ENCODE measurements at places on chromosomes 16 and 17.

- no peak for DNase-seq
These were observed 37.7 kb downstream of the USP32 start for GRCh38 chr17:60354223-60354622.

DNA sequence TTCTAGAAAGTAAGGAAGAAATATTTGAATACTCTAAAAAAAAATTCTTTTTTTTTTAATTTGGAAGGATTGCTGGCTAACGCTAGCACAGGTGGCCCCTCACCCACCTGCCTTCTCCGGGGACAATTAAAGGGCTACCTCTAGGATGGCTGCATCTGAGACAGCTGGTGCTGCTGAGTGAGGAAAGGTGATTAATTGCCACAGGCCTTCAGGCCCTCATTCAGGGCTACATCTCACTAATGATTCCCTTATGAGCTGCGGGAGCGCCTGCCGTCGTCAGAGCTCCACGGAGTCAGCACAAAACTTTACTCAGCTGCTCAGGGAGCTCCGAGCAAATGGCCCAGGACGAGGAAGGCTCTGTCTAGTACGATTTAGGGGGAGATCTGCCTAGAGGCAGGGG, 27.0 kb upstream of the AKTIP start:
- DNase-seq = no peak

GRCh38 chr17:48194097-48194550, 86.6 kb downstream of the SNX11 start:
- peak; percentile 33 for DNase-seq

GRCh38 chr17:77153999-77154586, 13.3 kb downstream of the SEC14L1 start:
- no peak for DNase-seq

- DNase-seq = no peak
These were observed 29.4 kb downstream of the SLC12A3 start for GRCh38 chr16:56894331-56894917.

DNA sequence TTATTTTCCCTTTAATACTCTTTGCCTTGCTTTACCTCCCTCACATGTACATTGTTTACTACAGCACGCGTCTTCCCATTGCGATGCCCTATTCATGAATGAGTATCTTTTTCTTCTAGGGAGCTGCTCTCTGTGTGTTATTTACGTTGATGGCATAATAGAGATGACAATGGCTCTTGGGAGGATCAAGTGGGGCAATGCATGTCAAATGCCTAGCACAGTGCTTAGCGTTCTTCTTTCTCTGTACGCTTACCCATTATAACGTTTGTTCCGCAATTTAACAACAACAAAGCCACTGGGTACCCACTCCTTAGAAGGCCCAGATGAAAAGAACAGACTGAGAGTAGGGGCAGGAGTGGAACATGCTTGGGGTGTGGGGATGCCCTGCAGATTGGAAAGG, 271.6 kb upstream of the TNRC6C start:
- DNase-seq = no peak

DNA sequence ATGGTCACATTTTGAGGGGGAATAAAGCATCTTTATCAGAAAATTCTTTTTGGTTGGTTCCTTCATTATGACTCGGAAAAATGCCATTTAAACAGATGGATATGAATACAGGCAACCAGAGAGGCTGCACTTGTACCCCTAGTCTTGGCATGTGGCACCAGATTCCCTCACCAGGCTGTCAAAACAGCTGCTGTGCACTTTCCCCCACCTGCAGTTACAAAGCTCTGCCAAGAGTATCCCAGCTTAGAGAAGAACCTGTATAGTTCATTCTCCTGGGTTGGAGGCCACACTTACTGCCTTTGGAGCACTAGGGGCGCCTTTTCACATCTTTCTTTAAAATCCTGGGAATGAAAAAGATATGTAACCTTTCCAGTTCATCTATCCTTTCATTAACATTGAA, 190.3 kb downstream of the KIF2B start:
- DNase-seq = no peak

- DNase-seq = no peak
These were observed 130.8 kb downstream of the SDK2 start for GRCh38 chr17:73513426-73513825.

- no peak for DNase-seq
These were observed 11.4 kb upstream of the OR4D1 start for GRCh38 chr17:58136669-58137279.

- DNase-seq = no peak
These were observed 9.9 kb upstream of the HOXB13 start for GRCh38 chr17:48738424-48738802.

DNA sequence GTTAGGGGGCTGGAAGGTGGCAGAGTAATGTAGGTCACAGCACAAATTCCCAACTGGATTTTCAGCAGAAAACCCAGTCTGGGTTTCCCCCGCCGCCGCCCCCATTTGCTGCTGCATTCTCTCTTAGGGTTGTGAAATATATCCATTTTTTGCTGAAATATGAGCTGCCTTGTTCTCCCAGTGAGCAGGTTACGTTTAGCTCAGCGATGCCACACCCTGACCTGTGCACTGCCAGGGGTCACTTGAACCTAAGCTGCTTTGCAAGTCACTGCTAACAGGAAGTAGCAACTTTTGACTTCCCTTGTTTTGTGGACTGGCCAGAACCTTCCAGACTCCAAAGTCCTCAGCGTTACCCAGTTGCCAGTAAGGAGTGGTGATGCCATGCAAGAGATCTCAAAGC, 274.1 kb downstream of the CPPED1 start:
- no peak for DNase-seq

GRCh38 chr16:53588081-53588648, 85.2 kb upstream of the AKTIP start:
- no peak for DNase-seq

- DNase-seq = no peak
These were observed 8.0 kb downstream of the RNF157 start for GRCh38 chr17:76232342-76232741.

GRCh38 chr16:546909-547770, 13.1 kb upstream of the PRR35 start:
- peak; percentile 27 for DNase-seq

- DNase-seq = no peak
These were observed 76.7 kb downstream of the RNF213 start for GRCh38 chr17:80337195-80337895.

DNA sequence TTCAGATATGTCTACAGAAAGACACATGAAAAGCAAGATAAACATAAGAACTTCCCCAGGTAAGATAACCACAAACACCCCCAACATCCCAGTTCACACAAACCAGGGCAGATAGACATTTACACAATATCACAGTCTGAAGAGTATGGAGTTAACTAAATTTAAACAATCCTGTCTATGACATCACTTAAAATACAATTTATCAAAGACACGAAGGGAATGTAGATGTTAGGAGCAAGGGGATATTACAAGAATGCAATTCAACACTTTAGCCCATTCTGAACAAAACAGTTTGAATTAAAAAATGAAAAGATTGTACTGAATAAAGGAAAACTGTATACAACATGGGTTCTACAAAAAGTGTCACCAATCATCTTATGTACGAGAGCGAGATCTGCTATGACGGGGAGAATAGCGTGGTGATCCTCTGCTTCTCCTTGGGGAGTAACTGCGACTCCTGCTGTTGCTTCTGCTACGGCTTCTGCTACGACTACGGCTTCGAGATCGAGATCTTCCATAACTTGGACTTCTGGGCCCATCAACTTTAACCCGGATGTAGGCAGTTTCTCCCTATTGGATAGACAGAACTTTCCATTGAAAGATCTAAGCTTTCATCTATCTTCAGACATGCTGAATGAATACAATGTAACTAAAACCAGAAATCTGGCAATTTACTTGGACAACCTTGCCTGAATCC, 1.9 kb downstream of the SRSF1 start:
- DNase-seq = no peak

DNA sequence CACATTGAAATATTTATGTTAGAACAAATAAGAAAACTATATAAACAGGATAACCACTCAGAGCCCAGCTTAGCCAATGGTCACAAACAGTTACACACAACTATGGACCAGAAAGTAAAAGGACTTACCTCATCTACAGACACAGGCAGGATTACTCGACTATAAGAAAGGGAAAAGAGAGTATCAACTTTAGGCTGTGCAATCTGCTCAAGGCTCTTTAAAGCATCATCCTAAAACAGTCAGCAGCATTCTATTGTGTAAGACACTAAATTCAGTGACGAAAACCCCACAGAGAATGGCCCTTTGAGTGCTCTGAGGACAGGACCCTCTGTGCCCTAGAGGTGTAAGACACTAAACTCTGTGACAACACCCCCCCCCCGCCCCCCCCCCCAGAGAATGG, 4.2 kb downstream of the PITPNA start:
- no peak for DNase-seq

GRCh38 chr16:8110572-8111514, 479.5 kb downstream of the TMEM114 start:
- no peak for DNase-seq

GRCh38 chr17:82081546-82081945, 15.9 kb upstream of the DUS1L start:
- DNase-seq = no peak

- DNase-seq = no peak
These were observed 14.4 kb downstream of the DNAJC7 start for GRCh38 chr17:42002792-42003301.

GRCh38 chr16:63904930-63905329, 1216.9 kb downstream of the CDH11 start:
- no peak for DNase-seq

DNA sequence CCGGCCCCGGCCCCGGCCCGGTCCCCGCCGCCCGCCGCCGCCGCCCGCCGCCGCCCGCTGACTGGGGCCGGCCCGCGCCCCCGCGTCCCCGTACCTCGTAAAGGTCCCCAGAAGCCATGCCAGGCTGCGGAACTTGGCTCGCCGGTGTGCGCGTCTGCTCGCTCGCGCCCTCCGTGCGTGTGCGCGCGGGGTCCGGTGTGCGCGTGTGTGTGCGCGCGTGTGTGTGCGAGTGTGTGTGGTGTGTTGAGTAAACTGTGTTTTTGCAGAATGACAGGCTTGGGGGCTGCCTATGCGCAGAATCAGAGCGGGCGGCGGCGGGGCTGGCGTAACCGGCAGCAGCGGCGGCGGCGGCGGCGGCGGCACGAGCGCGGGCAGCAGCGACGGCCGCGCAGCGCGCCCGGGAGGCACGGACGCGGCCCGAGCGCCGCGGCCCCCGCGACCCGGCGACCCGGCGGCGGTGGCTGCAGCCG, 307 bp downstream of the CDYL2 start:
- DNase-seq = peak; percentile 61

DNA sequence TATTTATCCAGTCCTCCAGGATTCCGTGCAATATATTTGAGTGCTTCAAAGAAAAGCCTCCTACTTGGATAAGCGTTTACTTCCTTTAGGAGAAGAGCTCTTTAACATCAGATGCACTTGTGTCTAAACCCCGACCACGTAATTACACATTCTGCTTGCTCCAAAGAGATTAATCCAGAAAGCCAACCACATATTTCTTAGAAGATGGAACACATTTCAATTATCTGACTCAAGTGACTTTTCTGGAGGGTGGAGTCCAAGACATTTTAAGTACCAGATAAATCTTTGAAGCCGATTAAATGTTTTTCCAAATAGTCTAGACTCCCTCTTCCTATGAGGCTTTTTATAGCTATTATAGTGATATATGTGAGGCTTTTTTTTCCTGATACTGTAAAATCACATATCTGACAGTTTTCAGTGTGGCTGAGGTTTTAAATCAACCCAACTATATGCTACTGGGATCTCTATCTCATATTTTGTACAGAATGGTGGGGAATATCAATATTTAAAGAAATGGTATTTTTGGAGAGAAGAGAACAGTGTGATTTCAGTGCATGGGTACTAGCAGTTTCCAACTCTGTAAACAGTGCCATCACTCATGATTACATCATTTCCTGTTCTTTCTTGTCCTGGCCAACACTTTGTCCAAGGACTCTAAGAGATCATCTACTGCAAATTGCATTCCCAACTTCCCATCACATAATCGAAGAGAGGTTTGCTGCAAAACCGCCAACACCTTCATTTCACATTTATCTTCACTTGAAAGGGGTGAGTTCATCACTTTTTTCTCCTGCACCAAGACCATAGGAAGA, 192.4 kb upstream of the HSBP1 start:
- DNase-seq = no peak

DNA sequence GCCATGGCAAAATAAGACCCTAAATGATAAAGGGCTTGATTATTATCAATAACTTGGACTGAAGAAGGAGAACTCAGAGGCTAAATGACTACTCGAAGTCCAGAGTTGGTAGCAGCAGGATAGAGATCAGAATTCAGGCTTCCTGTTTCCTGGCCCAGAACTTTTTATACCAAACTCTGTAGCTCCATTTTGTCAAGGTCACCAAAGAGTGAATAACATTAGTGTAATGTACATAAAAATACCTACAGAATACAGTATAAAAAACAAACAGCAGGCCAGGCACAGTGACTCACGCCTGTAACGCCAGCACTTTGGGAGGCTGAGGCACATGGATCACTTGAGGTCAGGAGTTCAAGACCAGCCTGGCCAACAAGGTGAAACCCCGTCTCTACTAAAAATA, 79.0 kb downstream of the ARHGAP17 start:
- DNase-seq = no peak

- DNase-seq = no peak
These were observed 82.1 kb downstream of the METRNL start for GRCh38 chr17:83161298-83162034.

- no peak for DNase-seq
These were observed 24.2 kb downstream of the ELAC2 start for GRCh38 chr17:12993631-12994030.

DNA sequence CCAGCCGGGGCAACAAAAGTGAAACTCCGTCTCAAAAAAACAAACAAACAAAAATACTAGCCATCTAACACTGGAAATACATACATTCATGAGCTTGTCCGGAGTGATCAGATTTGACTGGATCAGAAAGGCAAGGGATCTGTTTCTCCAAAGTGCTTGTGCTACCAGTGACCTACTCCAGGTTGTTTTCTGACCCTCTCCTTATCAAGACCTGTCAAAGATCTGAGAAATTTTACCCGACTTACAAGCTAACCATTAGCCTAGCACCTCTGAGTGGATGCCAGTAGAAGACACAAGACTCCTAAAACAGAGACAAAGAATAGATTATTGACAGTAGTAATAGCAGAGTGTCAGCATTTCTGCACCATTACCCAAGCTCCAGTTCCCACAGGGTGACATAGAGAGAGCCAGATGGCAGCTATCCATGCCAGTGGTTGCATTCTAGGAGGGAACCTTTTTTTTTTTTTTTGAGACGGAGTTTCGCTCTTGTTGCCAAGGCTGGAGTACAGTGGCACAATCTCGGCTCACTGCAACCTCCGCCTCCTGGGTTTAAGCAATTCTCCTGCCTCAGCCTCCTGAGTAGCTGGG, 9.8 kb downstream of the ASPA start:
- no peak for DNase-seq

DNA sequence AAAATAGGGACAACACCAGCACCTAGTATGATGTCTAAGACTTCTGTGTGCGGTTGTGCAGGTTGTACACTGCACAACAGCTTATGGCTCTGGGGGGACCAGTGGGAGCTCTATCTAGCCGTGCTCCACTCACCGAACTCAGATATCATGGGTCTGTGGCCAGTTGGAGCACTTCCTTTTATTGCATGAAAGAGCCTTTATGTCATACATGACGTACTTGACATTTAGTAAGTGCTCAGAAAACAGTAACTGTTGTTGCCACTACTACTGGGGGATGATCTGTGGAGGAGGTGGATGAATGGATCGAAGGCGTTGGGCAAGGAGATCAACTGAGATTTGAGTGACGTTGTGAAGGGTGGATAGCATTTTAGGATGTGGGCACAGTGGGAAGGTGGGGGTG, 368.8 kb downstream of the SNX29 start:
- DNase-seq = no peak
